ENCODE measurements at places on chromosomes 3 and 15.
A peak's percentile ranks its signal among the peaks of the same experiment; 100 is the strongest.

GRCh38 chr3:137217733-137218132 lies 259.9 kb downstream of the IL20RB start:
- DNase-seq: no peak

DNA sequence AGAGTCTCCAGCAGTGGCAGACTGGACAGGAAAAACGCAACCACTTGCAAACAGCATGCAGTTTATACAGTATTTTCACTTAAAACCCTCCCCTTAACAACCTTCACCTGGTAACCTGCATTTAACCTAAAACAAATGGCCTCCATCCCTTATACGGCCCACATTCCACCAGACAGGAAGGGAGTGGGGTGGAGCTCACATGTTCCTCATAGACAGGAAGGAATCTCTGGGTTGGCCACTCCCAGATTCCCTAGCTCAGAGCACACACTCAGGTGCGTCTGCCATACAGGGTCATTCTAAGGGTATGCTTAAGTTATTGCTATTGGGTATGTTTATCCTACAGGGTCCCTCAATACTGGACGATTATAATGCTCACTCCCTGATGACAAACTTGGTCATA lies 16.8 kb upstream of the ABHD2 start:
- DNase-seq: no peak

DNA sequence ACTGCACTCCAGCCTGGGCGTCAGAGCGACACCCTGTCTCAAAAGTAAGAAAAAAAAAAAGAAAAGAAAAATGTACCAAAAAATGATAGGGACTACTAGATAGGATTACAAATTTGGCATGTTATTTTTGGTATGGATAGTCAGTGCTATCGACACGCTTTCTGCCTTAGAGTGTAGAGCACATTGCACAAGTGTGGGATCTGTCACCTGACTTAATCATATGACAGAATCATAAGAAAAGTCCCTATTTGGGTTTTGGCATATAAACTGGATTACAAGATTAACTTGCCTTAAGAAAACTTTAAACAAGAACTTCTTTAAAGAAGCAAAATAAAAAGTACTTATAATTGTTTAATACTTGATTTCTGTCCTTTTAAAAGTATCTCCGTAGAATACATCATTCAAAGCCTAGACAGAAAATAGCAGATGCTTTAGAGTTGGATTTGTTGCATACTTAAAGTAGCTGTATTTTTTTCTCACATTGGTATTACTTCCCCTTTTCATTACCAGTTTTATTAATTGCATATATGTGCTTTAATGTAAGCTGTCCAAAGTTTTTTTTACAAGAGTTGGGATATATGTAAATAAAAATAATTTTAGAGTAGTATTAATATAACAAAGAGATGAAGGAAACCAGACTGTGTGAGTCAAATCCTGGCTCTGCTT lies 7.8 kb downstream of the ATP6V1A start:
- DNase-seq: peak; percentile 37

DNA sequence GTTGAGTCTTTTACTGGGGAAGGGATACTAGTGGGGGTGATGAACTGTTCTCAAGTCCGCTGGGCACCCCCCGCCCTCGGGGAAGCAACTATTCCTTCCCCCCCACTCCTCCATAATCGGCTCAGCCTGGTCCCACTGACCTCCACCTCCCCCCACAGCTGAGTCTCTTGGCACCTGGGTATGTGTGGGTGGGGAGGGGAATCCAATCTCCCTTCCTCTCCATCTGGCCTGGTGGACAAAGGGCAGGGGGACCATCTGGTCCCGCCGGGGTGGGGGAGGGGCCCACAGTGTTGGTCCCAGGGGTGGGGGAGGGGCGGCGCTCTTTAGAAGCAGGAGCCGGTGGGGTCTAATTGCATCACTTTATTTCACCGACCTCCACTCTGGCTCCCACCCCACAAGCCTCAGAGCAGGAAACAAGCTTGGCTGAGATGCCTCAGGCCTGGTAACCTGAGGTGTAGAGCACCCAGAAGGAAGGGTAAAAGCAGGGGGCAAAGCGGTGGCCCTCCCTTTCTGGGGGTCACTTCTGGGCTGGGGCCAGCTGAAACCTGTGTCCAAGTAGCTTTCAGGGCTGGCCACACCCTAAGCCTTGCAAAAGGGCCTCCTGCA lies 1.0 kb upstream of the PCBP4 start:
- no peak for DNase-seq

DNA sequence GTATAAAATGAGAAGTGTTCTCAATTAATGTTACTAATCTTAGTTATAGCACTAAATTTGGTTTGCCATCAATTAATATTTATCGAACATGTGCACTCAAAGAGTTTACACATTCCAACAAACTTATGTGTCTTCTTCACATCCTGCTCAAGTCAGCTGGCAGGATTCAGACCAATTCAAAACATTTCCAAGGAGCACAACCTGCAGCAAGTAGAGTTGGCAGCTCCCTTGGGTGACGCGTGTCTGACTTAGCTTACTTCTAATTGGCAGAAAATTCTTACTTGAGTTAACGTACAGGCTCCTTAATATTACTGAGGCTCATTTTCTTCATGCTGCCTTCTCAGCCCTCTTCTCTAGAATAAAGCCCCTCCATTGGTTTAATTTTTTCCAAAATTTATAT lies 110.4 kb upstream of the PFN2 start:
- no peak for DNase-seq

- DNase-seq: no peak
Observed at GRCh38 chr15:98981851-98982722, 25.5 kb downstream of the PGPEP1L start.

- no peak for DNase-seq
Observed at GRCh38 chr3:42537350-42537749, 34.9 kb downstream of the VIPR1 start.

DNA sequence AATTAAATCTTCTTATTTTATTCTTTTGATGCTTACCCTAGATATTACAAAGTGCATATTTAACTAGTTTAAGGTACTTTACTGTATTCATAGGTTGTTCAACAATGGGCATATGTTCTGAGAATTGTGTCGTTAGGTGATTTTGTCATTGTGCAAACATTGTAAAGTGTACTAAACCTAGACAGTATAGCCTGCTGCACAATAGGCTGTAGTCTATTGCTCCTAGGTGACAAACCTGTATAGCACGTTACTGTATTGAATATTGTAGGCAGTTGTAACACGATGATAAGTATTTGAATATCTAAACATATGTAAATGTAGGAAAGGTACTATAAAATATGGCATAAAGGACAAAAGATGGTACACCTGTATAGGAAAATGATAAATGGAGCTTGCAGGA lies 100.7 kb downstream of the CACNA2D3 start:
- no peak for DNase-seq

GRCh38 chr3:143412084-143412483 lies 292.5 kb downstream of the CHST2 start:
- no peak for DNase-seq

DNA sequence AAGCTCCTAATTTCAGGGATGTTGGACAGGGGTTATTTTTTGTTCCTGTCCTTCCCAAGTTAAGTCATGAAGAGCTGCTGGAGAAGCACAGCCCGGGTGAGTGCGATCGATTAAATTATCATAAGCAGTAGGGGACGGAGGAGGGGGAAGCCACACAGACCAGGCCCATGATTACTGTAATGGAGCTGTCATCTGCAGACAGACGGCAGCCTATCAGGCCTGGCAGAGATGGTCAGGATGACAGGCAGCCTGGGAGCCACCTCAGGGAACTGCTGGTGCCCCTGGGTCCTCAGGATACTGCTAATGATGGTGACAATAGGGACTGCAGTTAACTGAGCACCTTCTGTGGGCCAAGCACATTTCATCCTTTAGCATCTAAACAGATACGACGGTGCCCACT lies 147.7 kb downstream of the RAB11A start:
- DNase-seq: no peak

DNA sequence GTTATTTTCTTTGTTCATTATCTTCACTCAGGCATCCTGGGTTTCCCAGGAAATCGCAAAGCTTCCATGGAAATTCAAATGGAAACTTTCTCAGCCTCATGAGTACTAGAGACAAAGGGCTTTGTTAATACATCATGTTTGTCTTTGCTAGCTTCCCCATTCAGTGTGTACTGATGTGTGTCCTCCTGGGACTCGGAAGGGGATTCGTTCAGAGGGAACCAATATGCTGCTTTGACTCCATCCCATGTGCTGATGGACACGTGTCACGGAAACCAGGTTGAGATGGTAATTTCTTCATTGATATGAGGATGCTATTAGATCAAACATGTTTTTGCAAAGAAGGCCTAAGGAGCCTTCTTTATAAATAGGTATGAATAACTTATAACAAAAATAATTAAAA lies 87.0 kb upstream of the KCNAB1 start:
- DNase-seq: no peak

GRCh38 chr15:100186366-100186765 lies 155.4 kb downstream of the ADAMTS17 start:
- DNase-seq: no peak

GRCh38 chr3:136366289-136366688 lies 116.1 kb downstream of the PCCB start:
- no peak for DNase-seq

DNA sequence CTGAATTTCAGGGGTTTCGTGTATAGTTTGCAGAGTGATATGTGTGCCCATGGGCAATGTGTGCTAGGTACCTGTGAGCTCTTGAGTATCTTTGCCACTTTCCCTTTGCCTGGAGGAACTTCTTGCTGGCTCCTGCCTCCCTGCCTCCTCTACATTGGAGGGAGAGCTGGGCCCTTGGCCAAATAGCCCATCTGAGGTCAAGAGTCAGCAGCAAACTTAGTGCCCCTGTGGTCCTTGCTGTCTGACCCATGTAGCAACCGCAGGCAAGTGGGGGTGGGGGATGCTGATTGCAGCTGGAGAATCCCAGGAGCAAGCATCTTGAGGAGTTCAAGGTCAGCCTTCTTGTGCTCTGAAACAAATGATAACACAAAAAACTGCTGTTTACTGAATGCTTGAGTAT lies 5.4 kb upstream of the TBC1D21 start:
- no peak for DNase-seq

DNA sequence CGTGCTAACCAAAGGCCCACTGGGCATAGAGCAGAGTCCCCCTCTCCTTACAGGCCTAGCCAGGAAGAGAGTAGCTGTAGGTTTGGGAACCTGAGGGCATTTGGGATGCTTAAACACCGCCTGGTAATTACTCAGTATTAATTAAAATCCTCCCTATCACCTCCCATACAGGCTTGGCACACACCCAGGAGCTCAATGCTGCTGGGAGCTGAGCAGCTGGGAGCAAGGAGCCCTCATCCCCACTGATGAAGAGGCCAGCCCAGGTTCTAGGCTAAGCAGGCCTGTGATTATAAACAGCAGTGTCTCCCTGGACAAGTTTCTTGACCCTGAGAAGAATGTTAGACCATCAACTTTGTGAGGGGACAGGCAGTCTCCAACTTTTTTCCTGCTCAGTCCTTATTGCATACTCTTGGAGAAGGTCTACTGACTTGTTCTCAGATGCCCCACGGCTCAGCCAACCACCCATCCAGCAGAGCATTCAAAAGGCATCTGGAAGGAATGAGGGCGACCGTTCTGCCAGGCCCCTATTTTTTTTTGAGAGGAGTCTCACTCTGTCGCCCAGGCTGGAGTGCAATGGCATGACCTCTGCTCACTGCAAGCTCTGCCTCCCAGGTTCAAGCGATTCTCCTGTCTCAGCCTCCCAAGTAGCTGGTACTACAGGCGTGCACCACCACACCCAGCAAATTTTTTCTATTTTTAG lies 1.3 kb upstream of the PRKAR2A start:
- no peak for DNase-seq

- DNase-seq: no peak
Observed at GRCh38 chr3:83514130-83514914, 1444.5 kb upstream of the CADM2 start.

Measured in MV-4-11 (cell line).